Activated T-helper 1 cell treated with anti-CD3 and anti-CD28 coated beads, Interleukin-2, amount 50 U/mL, for 16 hours (primary cell): ENCODE measurements at places on chromosomes 5 and 9.

GRCh38 chr9:108666240-108666784 is 189.5 kb downstream of the ACTL7B start:
- DNase-seq: no peak

- no peak for DNase-seq
Measured at GRCh38 chr9:100577776-100578448, at the start of gene CAVIN4. Gene CAVIN4 (plus strand): TSS chr9:100578079. CDS start chr9:100578144, 65 bp downstream.

DNA sequence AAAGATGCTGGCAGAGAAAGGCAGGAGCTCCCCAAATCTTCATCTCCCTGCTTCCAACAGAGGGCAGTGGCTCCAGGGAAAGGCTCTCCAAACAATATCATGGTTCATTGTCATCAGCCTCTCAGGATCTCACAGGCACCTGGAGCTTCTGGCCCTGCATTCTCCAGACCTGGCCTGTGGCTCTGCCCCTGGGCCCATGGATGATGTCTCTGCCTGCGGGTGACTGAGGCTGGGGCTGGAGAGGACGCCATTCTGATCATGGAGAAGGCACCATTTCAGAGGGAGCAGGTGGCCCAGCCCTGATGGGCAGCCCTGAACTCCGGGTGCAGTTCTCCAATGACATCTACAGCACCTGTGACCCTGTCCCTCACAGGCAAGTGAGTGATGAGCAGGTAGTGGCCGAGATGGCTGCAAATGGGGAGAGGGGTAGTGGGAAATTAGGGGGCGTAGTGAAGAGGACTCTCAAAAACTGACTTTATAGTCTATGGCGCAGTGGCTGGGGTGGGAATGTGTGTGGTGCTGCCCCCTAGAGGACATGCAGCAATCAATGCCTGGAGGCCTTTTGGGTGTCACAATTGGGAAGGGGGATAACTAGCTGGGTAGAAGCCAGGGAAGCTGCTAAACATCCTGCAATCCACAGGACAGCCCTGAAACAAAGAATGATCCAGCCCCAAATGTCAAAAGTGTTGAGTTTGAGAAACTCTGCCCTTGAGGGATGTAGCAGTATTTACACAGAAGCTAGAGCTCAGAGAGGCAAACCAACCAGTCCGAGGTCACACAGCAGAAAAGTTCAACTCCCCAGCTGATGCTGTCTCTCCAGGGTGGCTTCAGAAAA is 3.2 kb downstream of the SH3PXD2B start:
- no peak for DNase-seq

- DNase-seq: no peak
Measured at GRCh38 chr5:24816206-24816605, 171.4 kb upstream of the CDH10 start.

GRCh38 chr9:84317563-84317962 is 23.0 kb downstream of the SLC28A3 start:
- no peak for DNase-seq

DNA sequence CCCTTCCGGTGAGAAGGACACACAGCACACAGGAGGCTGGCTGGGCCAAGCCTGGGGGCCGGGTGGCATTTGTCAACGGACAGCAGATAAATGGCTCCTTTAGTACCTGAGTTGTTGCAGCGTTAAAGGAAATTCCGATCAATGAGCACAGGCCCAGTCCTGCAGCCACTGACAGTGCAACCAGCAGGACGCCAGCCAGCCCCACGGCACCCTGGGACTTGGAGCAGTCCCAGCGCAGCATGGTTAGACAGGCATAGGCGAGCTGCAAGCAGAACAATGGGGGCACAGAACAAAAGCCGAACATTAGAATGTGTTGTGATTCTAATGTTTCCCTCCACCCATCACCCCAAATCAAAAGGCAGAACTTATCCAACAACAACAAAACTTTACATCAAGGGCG is 39.3 kb downstream of the PTCH1 start:
- DNase-seq: no peak

GRCh38 chr5:136638084-136638483 is 272.7 kb upstream of the TRPC7 start:
- no peak for DNase-seq

DNA sequence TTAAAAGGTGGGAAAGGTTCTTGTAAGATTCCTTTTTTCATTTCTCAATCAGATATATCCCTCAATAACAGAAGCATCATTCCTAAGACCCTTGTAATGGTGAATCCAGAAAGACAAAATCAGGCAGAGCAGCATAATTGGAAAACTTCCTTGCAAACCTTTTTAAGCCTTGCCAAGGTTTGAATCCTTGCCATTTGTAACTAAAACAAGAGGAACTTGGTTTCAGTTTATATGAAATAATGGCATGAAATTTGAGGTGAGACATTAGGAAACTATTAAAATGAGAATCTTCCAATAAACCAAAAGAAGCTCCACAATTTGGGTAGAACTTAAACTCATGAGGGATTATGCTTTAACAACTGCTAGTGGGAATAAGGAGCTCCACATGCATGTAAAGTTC is 384.7 kb upstream of the SMC2 start:
- DNase-seq: no peak

DNA sequence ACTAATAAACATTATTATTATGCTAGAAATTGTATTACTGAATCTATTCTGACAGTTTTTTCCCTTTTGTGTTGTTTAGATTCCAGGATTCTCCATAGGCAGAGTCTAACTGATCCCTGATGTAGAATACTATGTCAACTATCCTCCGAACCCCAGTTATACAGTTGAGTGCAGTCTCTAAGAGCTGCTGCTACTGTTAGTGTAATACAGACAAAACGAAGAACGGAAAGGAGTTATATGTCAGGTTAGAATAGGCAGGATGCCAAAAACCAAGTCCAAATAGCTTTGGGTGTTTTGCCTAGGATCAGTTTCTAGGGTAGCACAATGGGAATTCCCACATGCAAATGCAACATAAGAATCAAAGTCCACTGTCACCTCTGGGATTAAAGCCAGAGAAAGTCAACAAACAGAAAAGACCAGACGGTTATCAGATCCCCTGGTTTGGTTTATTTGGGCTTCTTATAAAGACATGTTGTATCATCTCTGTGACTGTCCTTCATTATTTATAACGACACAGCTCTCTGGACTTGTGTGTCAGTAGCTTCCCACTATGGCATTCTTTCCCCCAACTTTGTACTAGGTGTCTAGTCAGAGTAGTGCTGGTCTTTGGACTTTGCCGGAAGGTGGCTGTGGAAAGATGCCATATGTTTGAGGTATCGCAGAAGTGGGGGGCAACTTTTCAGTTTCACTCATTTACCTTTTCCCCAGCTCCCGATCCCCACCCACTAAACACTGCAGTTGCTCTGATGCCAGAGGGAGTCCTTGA is 14.9 kb upstream of the TMEM38B start:
- no peak for DNase-seq
